Stimulated activated CD8-positive, alpha-beta memory T cell treated with anti-CD3 and anti-CD28 coated beads, Interleukin-7, amount 100 ng/mL, for 1 hour (primary cell): ENCODE measurements at places on chromosomes 11 and 22.

GRCh38 chr22:31044262-31044861, 36.8 kb upstream of the SMTN start:
- no peak for DNase-seq

- DNase-seq: no peak
Observed at GRCh38 chr11:114265122-114265878, 30.9 kb upstream of the NNMT start.

GRCh38 chr22:25629613-25630012, 65.1 kb downstream of the GRK3 start:
- DNase-seq: no peak

GRCh38 chr11:66489636-66490035, 9.4 kb downstream of the DPP3 start:
- no peak for DNase-seq

DNA sequence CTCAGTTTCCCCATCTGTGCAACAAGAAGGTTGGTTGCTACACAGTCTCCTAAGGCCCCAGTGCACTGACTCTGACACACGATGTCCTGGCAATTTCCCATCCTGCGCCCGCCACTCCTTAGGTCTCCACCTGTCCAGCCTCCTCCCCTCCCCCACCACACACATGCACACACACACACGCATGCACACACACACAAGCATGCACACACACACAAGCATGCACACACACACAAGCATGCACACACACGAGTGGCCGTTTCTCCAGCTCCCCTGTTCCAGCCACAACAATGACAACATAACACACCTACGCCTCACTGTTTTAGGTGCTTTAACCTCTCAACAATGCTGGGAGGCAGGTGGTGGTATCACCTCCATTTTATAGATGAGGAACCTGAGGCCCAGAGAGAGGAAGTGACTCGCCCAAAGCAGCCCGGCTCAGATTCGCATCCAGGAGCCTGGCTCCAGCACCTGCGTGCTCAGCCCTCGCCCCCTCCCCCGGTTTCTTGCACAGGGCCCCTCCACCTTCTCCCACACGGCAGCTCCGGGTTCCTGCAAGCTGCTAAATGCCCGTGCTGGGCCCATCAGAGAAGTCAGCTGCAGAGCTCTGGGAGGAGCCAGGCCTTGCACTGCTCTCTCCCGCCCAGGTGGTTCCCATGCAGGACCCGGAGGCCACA, 13.0 kb downstream of the CYTH4 start:
- no peak for DNase-seq

DNA sequence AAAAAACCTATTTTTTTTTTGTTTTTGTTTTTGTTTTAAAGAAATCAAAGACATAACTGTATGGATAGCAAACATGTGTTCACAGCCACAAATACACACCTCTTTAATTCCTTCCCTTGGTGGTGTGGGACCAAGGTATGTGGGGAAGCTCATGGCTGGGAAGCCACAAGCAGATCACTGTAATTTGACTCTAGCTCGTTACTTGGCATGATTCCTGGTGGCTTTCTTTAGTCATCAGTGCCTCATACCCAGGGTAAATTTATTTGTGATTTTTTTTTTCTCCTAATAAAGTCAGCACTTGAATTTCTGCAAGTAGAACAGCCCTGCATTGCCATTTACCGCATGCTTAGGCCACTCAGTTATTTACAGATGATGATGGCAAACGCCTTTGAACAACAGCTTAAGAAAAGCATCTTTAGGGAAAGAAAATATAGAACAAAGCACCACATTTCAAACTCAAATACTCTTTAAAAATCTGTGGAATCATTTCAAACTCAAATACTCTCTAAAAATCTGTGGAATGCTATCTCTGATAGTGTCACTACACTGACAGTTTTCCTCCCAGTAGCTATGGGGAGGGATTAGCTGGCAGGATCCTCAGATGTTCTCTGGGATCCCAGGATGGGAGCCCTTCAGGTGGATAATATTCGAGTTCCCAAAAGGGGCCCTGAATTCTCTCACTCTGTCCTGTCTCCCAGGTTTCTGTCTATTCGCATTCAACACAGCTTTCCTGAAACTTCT, 687.2 kb downstream of the OPCML start:
- no peak for DNase-seq

DNA sequence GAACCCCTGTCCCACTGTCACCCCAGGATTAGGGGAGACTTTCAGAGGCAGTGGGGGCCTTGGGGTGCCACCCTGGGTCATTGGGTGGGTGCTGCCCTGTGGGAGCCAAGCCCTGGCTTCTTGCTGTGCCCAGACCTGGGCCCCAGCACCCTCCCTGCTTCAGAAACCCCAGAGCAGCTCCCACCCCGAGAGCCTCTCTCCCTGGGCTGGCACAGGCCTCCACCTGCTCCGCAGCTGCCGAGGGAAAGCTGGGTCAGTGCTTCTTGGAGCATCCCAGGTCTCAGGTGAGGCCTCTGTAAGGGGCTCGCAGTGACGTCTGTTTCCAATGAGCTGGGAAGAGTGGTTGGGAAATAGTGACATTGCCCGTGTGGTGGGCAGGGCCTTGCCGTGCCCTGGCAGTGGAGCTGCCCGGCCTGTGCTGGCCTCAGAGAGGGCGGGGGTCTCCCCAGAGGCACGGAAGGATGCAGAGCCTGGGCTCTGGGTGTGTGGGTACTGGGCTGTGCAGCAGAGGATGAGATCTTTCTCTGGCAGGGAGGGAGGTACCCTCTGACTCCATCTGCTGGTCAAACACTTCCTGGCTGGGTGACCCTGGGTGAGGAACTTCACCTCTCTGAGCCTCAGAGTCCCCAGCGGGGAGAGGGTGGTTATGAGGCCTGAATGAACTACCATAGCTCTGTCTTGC, 23.0 kb downstream of the C22orf23 start:
- no peak for DNase-seq

DNA sequence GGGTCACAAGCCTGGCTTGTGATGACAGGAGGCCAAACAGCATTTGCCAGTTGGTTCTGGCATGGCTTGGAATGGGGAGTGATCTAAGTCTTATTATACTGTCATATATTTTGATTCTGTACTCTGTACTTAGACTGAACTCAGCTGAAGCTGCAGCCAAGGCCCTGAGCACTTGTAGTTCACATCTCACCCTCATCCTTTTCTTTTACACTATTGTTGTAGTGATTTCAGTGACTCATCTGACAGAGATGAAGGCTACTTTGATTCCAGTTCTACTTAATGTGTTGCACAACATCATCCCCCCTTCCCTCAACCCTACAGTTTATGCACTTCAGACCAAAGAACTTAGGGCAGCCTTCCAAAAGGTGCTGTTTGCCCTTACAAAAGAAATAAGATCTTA, 843 bp downstream of the OR56B1 start:
- DNase-seq: no peak

GRCh38 chr22:36593215-36593614, 64.2 kb upstream of the EIF3D start:
- DNase-seq: no peak

DNA sequence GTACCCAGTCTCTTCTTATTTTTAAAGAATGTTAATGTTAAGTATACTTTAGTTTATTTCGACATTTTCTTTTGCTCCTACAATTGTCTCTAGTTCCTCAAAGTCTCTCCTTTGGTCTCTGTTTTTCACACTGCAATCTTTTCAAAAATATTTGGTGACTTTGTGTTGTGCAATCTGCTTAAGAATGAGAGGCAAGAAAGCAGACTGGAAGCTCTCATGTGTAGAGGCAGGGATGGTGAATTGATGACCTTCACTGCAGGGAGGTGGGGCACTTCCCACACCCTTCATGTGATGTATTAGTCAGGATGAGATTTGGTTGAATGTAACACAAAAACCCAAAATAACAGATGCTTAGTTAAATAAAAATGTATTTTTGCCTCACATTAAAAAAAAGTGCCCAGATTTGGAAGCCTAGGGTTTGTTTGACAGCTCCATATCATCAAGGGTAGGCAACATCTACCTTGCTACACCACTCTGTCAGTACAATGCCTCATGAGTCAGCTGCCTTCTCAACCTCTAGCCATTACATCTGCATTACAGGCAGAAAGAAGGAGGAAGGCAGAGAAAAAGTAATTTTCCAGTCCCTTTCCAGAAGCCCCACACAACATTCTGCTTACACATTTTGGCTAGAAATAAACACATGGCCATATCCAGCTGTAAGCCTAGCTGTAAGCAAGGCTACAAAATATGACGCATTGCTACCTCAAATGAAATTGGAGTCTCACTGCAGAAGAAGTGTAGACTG, 3.8 kb upstream of the MMP27 start:
- DNase-seq: no peak

DNA sequence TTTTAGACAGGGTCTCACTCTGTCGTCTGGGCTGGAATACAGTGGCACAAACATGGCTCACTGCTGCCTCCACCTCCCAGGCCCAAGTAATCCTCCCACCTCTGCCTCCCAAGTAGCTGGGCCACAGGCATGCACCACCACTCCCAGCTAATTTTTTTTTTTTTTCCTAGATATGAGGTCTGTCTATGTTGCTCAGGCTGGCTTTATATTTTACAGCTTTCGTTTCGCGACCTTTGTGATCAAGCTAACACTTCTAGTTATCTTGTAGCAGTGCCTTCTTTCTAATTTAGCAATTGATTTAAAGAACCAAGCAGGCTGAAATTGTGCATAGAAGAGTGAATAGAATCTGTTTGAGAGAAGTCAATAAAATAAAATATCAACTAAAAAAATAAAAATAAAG, 11.3 kb downstream of the CKAP5 start:
- no peak for DNase-seq

DNA sequence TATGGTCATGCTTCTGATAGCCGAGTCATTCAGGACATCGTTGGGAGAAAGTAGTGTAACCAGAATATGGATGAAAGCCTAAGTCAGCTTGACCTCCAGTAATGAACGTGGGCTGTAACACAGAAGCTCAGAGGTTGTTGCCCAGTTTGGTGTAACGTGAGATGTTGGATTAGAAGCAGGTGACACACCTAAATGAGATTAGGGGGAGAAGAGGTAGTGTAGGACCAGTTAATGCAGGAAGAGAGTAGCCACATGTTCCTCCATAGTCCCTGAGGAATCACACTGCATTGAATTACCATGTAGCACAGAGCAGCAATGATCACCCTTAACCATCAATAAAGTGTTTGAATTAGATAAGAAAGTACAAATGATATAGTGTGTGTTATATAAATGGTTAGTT, 20.4 kb downstream of the FBXO7 start:
- DNase-seq: no peak

DNA sequence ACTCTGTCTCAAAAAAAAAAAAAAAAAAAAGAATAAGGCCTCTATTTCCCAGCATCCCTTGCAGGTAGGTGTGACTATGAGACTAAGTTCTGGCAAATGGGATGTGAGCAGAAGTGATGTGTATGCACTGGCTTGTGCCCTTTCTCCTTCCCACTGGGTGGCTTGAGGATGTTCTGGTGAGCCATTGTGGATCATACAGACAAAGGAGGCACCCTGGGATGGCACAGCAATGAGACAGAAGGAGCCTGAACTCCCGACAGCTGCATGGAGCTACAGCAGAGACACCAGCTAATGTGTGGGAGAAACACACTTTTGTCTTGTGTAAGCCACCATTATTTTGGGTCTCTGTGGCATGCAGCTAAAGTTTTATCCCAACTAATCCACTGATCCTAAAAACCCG, 10.6 kb upstream of the SORL1 start:
- DNase-seq: no peak

DNA sequence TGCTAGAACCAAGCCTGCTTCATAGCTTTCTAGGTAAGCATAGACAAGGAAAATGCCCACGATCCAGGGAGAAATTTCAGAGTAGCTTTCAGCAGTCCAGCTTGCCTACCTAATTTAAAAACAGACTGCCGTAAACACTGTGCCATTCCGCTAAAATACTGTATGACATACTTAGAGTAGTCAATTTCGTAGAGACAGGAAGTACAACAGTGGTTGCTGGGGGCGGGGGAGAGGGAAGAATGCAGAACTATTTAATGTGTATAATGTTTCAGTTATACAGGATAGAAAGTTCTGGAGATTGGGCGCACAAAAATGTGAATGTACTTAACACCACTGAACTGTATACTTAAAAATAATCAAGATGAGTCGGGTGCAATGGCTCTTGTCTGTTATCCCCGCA, 56.7 kb downstream of the C11orf58 start:
- DNase-seq: no peak

GRCh38 chr11:68966894-68967780, 13.6 kb downstream of the MRGPRD start:
- DNase-seq: no peak

DNA sequence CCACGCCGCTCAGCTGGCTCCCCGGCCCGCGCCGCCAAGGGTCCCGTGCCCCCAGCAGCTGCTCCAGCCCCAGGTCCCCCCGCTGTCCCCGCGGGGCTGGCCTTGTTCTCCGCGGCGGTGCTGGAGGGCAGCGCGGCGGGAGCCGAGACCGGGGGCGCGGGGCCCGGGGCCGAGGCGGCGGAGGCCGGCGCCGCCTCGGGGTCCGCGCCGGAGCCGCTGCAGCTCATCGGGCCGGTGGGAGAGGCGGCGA, 128 bp downstream of the TAF10 start:
- no peak for DNase-seq

DNA sequence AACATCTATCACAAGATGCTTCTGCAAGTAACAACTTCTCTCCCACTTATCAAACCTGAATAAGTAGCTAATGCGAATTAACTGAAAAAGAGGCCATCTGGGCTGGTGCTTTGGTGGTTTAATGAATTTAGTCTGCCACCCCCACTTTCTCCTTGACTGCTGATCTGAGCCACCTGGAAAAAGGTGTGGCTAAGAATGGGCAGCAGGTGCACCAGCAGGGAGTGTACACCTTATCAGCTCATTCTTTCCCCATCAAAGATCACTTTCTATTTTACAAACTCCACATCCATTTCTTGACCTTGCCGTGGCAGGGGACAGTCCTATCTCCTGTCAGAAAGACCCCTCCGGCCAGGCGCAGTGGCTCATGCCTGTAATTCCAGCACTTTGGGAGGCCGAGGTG, 6.5 kb downstream of the RFPL3 start:
- DNase-seq: no peak

DNA sequence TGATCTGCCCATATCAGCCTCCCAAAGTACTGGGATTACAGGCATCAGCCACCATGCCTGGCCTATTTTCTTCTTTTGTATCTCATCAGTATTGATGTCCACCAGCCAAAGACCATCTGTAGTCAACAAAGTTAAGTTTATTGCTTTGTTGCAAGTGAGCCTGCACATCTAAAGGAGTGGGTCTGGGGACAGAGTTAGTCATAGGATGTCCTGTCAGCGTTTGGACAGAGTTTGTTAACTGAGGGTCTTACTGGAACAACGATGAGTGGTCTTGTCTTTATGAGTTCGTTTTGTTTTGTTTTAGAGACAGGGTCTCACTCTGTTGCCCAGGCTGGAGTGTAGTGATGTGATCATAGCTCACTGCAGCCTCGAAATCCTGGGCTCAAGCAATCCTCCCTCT, 40.6 kb upstream of the SEPTIN5 start:
- no peak for DNase-seq
